ENCODE measurements at places on chromosomes 4 and X. TPM values are rescaled to one million over a fixed set of nuclear protein-coding genes. Genes with fewer than 3 reads are reported as not detected.

DNA sequence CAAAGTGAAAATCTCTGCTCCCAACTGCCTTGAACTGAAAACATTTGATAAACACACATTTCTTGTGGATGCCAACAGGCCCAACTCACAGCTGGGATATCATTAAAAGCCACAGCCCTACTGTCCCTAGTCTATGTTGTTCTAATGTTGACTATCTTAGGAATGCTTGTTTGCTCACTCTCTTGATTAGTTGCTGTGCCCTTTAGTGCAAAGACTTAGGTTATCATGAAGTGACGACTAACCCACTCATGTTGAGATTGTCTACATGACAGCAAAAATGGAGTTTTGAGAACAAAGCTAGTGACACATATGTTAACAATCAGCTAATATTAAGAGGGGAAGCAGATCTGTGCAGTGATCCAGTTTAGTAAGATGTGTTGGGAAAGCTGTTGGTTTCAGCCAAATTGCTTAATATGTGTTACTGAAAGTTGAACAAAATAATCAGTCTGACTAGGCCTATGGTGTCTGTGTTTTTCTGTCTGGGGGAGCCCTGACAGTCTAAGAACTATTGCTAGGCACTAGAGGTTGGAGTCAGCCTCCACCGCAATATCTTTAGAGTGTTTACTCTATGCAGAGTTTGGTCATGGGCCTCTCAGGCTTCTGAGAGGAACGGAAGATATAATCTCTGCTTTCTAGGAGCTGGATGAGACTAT lies 125.5 kb downstream of the ATG4A start:
- H3K4me1 ChIP-seq = no peaks in the 10 kb centered on the region
- H3K36me3 ChIP-seq = no peaks in the 10 kb centered on the region
- no peak overlapping the region for H3K4me3 ChIP-seq
- no peak overlapping the region for H3K27ac ChIP-seq

The P2RY4 gene
- polyA plus RNA-seq = not detected

DNA sequence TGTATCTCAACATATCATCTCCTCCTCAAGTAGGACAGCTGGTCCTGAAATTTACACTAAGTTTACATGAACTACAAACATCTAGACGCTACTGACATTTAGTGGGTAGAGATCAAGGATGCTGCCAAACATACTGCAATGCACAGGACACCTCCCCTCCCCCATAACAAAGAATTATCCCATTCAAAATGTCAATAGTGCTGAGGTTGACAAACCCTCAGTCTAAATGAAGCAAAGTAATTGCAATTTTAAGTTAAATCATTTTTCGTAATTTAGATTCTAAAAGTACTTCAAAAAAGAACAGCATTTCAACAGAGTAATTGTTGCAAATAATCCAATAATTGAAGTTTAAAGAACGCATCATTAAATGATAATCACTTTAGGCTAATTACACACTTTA lies 1.2 kb downstream of the PRMT9 start:
- H3K4me1 ChIP-seq = peaks cover 9% of the 10 kb centered on the region
- H3K36me3 ChIP-seq = peaks cover 4% of the 10 kb centered on the region
- H3K4me3 ChIP-seq = peak overlapping the region; percentile 73

DNA sequence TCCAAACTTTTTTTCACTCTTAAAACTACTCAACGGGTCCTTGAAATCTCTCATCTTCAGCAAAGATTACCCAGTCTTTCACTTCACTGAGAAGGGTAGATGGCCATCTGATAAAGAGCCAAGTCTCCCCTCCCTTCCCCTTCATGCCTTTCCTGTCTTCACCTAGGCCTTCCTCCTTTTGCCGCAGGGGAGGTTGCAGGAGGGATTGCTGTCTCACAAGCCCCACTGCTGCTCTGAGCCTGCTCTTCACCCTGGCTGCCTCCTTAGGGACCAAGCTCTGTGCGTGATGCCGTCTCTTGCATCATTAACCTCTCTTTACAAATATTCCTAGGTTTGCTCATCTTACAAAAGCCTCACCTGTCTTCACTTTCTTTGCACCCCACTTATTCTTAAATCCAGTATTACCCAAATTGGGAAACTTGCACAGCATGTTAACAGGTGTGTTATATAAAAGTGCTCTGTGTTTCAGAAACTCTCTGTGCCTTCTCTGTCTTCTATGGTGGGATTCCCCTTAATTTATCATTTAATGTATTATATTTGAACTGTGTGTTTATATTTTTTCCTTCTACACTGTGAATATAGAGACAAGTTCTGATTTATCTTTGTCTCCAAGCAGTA lies 3.8 kb downstream of the ZFX start:
- no peak for DNase-seq
- H3K4me3 ChIP-seq = no peak overlapping the region
- no peaks in the 10 kb centered on the region for H3K36me3 ChIP-seq
- H3K4me1 ChIP-seq = peaks cover 5% of the 10 kb centered on the region
- H3K27me3 ChIP-seq = no peaks in the 10 kb centered on the region

The UGT2A1 gene
- polyA plus RNA-seq = 2.4 TPM

DNA sequence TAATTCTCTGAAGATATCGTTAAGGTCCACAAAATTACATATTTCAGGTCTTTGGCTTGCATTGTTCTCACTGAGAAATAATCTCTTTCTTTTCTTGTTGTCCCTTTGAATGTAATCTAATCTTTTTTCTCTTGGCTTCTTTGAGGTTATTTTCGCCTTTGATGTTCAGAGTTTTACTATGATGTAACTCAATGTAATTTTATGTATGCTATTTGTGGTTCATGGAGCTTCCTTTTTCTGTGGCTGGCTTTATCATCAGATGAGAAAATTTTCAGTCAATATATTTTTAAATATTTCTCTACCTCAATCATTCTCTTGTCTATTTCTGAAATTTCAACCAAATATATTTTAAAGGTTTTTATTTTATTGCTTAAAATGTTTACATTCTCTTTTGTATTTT lies 672.2 kb downstream of the TRAM1L1 start:
- H3K36me3 ChIP-seq = no peaks in the 10 kb centered on the region
- H3K27ac ChIP-seq = no peak overlapping the region
- no peak overlapping the region for H3K4me3 ChIP-seq
- no peak for DNase-seq

DNA sequence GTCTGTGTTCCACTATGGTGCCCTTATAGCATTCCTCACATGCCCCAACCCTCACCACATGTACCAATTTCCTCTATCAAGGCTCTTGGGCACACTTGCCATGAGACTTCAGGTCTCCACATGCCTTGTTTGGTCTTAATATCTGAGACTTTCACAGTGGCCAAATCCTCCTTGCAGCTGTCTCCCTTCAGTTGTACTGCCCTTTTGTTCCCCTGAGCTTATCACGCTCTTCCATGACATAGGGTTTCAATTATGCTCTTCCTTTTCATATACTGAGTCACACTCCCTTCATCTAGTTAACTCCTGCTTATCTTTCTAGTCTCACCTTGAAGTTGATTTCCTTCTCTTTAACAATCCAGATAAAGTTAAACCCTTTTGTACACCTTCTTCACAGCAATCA lies 212.9 kb downstream of the PDHA2 start:
- H3K4me1 ChIP-seq = no peaks in the 10 kb centered on the region
- H3K4me3 ChIP-seq = no peak overlapping the region
- H3K27ac ChIP-seq = no peak overlapping the region
- no peaks in the 10 kb centered on the region for H3K36me3 ChIP-seq
- DNase-seq = no peak

DNA sequence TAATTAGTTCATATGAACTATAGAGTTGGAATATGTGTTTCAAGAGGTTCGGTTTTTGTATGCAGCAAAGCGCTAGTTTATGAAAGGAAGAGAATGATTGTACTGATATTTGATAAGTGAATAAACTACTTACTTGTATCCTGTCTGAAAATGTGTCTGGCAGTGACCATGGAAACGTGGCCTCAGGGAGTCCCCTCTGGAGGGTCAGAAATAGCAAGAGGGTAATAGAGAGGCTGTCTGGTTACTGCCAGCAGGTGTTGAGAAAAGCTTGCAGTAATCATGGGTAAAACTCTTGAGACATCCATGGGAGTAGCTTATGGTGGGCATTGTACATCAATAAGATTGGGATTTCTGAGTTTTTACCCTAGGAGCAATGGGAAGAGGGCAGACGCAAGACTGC lies 77.1 kb downstream of the DCLK2 start:
- no peaks in the 10 kb centered on the region for H3K27me3 ChIP-seq
- H3K4me3 ChIP-seq = no peak overlapping the region
- no peak for DNase-seq
- no peaks in the 10 kb centered on the region for H3K36me3 ChIP-seq

DNA sequence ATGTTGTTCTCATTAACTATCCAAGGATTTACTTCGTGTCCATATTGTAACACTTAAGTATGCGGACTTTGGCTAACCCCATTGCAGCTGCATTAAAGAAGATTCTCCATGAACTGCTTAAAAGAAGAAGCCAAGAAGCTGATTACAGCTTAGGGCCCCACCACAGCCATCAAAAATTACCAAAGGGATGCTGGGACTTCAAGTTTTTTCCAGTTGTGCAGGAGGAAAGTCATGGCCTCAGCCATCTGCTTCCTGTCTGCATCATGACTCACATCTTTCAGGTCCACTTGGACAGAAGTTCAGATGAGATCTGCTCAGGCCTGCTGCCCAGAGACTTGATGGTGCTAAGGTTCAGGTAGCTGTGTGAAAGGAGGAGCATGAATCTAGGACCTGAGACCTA lies 38.8 kb upstream of the CAPN6 start:
- H3K27ac ChIP-seq = no peak overlapping the region
- H3K36me3 ChIP-seq = no peaks in the 10 kb centered on the region
- no peak for DNase-seq
- H3K4me1 ChIP-seq = no peaks in the 10 kb centered on the region

The AMER1 gene
- 1.5 TPM for polyA plus RNA-seq

The KCND1 gene
- polyA plus RNA-seq = 0.92 TPM

DNA sequence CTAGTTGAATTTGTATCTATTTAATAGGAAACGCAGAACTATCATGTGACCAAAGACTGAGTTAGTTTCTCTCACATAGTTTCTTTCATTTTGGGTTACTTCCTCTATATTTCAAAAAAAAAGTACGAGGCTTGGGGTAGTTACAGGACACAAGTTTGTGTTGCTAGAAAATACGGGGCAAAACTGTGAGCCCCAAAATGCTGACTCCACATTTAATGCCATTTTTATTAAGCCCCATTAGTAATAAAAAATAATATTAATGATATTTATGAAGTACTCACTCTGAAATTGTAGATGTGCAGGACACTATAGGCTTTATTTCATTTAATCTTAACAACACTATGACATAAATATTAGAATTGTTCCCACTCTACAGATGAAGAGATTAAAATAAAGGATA lies 268.6 kb downstream of the DTHD1 start:
- H3K4me3 ChIP-seq = no peak overlapping the region
- H3K27me3 ChIP-seq = no peaks in the 10 kb centered on the region
- DNase-seq = no peak
- no peaks in the 10 kb centered on the region for H3K36me3 ChIP-seq

DNA sequence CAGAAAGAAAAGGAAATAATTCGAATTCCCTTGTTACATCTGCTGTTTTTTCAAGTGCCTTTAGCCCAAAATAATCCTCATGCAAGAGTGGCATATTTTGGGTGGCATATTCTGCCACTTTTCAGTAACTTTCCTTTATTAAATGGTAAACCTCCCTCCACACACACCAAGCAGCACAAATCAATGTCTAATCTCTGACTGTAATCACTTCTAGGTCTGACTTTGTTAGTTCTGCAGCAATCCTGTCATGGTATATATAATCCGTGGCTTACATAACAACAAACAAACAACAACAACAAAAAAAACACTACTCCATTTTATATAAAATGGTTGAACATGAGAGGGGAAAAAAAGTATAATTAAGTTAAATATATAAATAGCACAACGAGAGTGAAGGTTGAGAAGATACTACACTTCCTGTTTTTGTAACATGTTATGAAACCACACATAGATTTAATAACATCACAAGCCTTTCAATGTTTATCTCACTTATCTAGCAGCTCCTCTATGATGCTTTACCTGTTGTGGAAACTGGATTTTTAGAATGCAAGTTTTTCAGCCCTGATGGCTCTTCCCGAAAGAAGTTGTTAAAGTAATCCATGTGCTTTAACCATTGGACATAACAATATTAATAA lies 715.4 kb downstream of the GRXCR1 start:
- no peak overlapping the region for H3K4me3 ChIP-seq
- no peaks in the 10 kb centered on the region for H3K27me3 ChIP-seq
- no peaks in the 10 kb centered on the region for H3K4me1 ChIP-seq
- H3K27ac ChIP-seq = no peak overlapping the region
- DNase-seq = no peak

- no peaks in the 10 kb centered on the region for H3K36me3 ChIP-seq
- H3K27me3 ChIP-seq = peaks cover 37% of the 10 kb centered on the region
- H3K4me1 ChIP-seq = no peaks in the 10 kb centered on the region
- peak; percentile 78 for DNase-seq
- no peak within 1 kb of the TSS for H3K4me3 ChIP-seq
- no peak within 1 kb of the TSS for H3K27ac ChIP-seq
Measured at GRCh38 chr4:48483006-48483776, at the start of gene SLC10A4. Gene SLC10A4, plus strand, starts transcription at chr4:48483343. Its CDS starts 219 bp downstream, at chr4:48483562.

GRCh38 chr4:72094059-72094797 lies 62.4 kb downstream of the NPFFR2 start:
- no peak overlapping the region for H3K4me3 ChIP-seq
- no peaks in the 10 kb centered on the region for H3K27me3 ChIP-seq
- DNase-seq = no peak
- H3K4me1 ChIP-seq = no peaks in the 10 kb centered on the region

- H3K4me3 ChIP-seq = no peak overlapping the region
- H3K36me3 ChIP-seq = no peaks in the 10 kb centered on the region
- no peak for DNase-seq
- no peaks in the 10 kb centered on the region for H3K4me1 ChIP-seq
Measured at GRCh38 chr4:159639671-159640323, 536.9 kb downstream of the RAPGEF2 start.

- H3K36me3 ChIP-seq = no peaks in the 10 kb centered on the region
- H3K4me1 ChIP-seq = peaks cover 3% of the 10 kb centered on the region
- H3K4me3 ChIP-seq = no peak overlapping the region
- H3K27ac ChIP-seq = no peak overlapping the region
- no peaks in the 10 kb centered on the region for H3K27me3 ChIP-seq
Measured at GRCh38 chr4:38152721-38153386, 192.7 kb downstream of the PTTG2 start.

The CT45A1 gene
- not detected for polyA plus RNA-seq

The PLXNB3 gene
- polyA plus RNA-seq = 2.2 TPM

The HSD17B11 gene
- 48.1 TPM for polyA plus RNA-seq

GRCh38 chrX:2559124-2559523 lies 58.3 kb upstream of the DHRSX start:
- no peaks in the 10 kb centered on the region for H3K4me1 ChIP-seq
- no peak for DNase-seq
- no peaks in the 10 kb centered on the region for H3K27me3 ChIP-seq
- no peak overlapping the region for H3K4me3 ChIP-seq
- no peaks in the 10 kb centered on the region for H3K36me3 ChIP-seq
